ENCODE measurements at places on chromosomes 11 and 22.

DNA sequence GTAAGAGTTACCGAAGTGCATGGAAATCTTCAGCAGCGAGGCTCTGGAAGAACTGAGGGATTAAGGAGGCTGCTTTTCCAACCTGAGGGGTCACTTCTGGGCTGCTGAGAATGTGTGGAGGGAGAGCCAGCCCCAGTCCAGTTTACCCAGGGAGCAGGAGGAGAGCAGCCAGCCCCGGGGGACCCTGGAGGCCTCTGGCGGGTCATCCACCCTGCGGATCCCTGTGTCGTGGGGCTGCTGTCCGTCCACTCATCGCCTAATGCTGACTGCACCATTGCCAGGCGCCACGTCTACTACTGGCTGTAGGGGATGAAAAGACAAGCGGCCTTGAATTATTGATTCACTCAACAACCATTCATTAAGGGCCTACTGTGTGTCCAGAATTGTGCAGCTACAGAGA, 228.7 kb upstream of the TBCEL start:
- DNase-seq: no peak

DNA sequence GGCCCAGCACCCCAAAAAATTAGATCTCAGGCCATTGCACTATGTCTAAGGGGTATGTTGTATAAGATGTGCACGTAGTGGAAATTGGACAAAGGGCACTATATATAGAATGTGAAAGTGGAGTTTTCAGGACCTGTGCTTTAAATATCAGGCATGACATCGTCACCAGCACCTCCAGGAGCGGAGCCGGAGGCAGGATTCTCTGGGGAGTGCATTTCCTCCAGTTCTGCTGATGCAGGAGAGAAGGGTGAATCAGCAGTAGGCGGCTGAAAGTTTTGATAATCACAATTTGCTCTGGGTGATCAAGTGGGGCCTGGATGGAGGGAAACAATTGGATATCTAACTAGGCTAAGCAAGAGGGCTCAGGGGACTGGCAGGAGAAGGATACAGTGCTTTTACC, 69.1 kb upstream of the NTM start:
- no peak for DNase-seq

DNA sequence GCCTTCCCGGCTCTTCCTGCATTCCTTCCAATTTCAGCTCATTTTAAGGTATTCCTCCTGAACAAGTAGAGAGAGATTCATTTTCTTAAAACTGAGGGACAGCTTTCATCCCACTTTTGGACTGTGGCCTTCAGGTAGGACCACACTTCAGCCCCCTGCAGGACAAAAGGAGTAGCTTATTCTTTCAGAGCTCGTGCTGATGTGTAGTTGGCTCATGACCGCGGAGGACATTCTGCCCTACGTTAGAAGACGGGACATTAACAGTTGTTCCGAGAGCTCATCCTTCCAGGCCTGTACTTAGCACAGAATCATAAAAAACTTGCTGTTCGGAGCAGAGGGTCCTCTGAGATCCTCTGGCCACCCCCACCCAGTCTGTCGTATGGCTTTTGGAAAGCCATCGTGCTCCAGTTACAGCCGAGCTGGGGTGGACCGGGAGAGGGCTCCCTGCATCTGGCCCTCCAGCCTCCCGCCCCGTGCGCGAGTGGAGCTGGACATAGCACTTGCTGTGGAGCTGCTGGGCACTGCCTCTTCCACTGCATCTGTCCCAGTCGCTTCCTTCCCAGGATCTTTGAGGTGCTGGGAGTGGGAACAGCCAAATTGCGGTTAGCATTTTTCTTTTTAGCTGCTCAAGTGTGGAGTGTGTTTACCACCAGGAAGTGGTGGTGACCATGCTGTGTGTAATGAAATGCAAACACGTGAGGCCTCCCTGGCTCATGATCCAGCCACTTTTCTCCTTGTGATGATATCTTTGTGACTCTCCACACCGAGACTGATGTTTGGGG, 250.3 kb downstream of the TBC1D22A start:
- no peak for DNase-seq

GRCh38 chr11:95831198-95831883, 41.0 kb downstream of the CEP57 start:
- DNase-seq: no peak

DNA sequence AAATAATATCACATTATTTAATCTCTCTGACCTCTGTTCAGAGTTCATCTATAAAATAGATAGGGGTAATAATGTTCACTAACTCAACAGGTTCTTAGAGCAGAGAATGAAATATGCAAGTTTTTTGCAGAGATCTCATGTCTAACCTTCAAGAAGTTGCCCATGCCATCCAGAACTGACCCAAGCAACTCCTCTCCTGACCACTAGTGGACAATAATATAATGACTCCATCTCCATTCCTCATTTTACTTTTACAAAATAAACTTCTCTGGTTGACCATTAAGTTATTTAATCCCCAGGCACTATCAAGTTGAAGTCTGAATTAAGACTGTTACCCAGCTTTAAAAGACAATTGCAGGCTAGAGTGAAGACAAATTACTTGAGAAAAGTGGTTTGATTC, 382.6 kb downstream of the KCNA4 start:
- no peak for DNase-seq
